Karpas-422 (cell line): ENCODE measurements at places on chromosomes 7 and 10.

DNA sequence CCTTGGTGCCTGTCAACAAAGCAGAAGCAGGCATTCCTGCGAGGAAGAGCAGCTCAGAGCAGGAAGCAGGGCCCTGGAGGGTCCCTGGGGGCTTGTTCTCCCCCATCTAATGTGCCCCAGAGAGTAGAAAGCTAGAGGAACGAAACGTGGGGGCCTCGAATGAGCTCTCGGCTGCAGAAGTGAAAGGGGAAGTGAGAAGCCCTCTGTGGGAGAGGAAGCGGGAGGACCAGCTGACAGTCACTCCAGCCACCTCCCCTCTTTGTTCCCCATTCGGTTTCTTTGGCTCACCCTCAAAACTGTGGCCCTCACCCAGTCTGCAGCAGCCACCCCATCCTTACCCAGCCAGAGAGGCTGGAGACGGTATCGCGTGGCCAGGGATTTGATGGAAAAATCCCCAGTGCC lies 25.0 kb downstream of the C10orf105 start:
- DNase-seq = peak; percentile 93

- DNase-seq = no peak
Measured at GRCh38 chr7:84908196-84908793, 278.6 kb downstream of the SEMA3D start.

GRCh38 chr10:61882621-61883370 lies 18.7 kb upstream of the ARID5B start:
- no peak for DNase-seq

DNA sequence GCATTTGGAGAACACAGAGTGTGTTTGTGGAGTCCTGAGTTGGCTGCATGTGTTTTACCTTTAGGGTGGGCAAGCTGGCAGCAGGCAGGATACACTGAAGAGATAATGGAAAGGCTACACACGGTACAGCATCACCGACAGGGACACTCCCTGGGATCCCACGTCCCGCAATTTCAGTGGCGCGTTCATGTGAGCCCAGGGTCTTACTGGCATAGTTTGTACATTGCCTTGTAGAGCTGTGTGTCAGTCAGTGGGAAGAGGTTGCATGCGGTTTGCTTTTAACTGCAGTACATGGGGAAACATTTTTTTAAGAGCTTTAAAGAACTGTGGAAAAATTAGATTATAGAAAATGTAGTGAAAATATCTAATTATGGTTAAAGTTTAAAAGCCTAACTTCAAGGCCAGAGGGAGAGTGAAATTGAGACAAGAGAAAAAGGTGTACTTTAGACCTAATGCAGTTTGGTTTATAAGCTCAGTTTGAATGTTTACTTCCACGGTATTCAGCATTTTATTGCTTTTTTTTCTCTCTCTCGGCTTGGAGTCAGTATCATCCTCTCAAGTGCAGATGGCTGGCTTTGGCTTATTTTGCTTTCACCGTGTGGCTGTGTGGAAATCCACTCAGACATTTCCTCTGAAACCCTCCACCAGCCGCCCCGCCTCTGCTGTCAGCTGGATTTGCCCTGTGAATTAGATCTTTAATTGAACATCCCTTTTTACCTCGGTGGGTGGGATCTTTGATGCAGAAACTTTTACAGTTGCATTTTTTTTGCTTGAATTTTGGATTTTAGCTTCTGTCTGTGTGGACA lies 364.2 kb upstream of the COBL start:
- no peak for DNase-seq

DNA sequence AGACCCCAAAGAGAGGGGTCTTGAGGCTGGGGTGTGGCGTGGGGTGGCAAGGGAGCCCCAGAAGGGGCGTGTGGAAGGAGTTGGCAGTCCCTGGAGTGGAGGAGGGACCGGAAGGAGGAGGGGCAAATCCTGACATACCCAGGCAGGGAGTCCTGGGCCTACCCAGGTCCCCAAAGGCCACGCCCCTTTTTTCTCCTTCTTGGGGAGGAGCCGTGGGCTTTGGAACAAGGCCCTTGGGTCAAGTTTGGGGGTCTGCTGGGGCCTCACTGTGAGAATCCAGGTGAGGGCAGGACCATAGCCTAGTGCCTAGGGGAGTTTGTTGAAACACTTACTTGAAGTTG lies 1.2 kb upstream of the SMARCD3 start:
- no peak for DNase-seq

- no peak for DNase-seq
Measured at GRCh38 chr10:85597006-85597405, 769.6 kb downstream of the GRID1 start.

GRCh38 chr7:40571796-40572195 lies 437.0 kb downstream of the SUGCT start:
- DNase-seq = no peak

DNA sequence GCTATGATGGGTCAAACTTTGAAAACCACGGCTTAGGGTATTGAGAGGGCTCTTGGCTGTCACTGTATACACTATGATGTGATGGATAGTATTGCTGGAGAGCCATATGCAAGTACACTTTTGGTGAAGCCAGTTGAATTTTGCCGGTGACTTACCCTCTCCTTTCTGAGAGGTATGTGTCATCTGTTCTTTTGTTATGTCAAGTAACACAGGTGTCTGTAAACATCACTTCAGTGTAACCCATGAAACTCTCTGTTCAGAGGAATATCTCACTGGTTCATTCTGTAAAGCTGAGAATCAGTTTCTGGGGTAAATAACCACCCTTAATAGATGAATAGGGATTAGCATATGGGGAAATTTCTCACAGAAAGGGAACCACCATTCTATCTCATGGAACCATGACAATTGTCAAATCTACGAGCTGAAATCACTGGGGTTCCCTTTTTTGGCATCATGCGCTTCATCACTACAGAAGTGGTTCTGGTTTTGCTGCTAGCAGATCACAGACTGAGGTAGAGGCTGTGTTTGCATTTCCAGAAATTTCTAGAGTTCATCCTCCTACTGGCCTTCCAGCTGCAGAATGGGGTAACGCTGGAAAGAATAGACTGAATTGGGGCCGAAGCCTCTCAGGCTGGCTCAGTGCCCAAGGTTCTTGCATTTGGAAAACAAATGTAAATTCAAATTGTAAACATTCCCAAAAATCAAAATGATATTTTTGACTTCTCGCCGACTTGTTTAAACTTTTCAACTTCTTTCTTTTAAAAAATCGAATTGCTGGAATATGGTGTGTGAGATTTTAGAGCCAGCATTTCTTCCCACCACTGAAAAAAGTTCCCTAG lies 83.3 kb upstream of the CREB5 start:
- no peak for DNase-seq

GRCh38 chr10:48545462-48546145 lies 59.3 kb downstream of the ARHGAP22 start:
- no peak for DNase-seq

DNA sequence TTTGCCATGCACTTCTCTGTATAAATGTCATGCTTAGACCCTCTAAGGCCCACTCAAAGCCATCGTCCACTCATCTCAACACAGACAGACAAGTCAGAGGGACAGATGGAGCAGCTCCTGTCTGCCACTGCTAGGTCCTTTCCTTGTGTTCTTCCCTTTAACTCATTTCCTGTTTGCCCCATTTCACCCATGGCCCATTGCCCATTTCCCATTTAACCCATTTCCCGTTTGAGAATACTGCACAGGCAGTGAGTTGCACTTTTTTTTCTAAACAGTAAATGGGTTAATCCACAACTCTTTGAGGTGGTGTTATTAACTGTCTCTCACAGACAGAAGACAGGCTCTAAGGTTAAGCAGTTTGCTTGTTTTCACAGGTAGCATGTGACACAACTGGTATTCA lies 179.3 kb downstream of the NPSR1 start:
- no peak for DNase-seq

GRCh38 chr10:6232846-6233724 lies 30.4 kb downstream of the PFKFB3 start:
- DNase-seq = no peak

GRCh38 chr7:83502636-83503035 lies 146.3 kb downstream of the SEMA3E start:
- DNase-seq = no peak

GRCh38 chr10:51532044-51532443 lies 167.4 kb downstream of the CSTF2T start:
- DNase-seq = no peak

- DNase-seq = no peak
Measured at GRCh38 chr7:70734411-70734810, 397.5 kb upstream of the GALNT17 start.

GRCh38 chr7:45099891-45100760 lies 11.4 kb upstream of the NACAD start:
- DNase-seq = no peak

- DNase-seq = no peak
Measured at GRCh38 chr7:75916685-75917634, 2.0 kb downstream of the POR start.

- DNase-seq = no peak
Measured at GRCh38 chr7:75798770-75799169, 14.8 kb downstream of the CCL24 start.
